ENCODE measurements at places on chromosomes 2 and 18.

- DNase-seq, result no peak
Observed at GRCh38 chr18:54742120-54742519, 86.2 kb upstream of the RAB27B start.

DNA sequence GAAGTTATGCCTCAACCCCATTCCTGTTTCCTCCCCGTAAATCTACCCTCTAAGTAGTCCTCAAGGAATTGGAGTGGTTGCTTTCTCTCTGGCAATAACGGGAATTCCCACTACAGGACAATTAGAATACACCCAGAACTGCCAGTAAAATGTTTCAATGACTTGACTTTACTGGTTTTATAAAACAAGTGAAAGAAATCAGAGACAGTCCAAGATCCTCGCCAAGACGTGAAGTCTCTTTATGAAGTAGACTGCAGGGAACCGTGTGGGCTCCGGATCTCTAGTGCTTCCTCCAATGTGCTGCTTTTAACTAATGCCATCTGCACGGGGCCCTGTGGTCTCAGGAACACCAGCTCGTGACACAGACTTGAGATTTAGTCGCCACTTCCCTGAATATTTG lies 101.4 kb downstream of the CPO start:
- no peak for DNase-seq

DNA sequence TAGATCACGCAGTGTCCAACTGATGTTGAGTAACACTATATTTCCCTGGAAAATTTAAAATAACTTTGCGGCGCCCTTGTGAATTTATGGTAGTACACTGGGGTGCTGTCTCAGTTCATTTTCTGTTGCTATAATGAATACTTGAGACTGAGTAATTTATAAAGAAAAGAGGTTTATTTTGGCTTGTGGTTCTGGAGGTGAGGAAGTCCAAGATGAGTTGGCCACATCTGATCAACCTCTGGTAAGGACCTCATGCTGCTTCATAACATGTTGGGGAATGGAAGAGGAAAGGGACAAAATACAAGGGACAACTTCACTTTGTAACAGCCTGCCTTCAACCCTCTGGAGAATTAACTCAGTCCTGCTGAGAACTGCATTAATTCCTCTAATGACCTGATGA lies 36.4 kb downstream of the ACTR3 start:
- DNase-seq, result no peak

DNA sequence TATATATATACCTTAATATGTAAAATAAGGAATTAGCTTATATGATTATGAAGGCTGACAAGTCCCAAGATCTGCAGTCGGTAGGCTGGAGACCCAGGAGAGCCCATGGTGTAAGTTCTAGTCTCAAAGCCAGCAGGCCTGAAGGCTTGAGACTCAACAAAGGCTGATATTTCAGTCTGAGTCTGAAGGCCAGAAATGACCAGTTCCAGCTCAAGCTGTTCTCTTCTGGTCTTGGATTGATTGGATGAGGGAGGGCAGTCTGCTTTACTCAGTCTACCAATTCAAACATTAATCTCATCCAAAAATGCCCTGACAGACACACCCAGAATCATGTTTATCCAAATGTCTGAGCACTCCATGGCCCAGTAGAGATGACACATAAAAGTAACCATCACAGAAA lies 22.0 kb downstream of the HNMT start:
- no peak for DNase-seq

DNA sequence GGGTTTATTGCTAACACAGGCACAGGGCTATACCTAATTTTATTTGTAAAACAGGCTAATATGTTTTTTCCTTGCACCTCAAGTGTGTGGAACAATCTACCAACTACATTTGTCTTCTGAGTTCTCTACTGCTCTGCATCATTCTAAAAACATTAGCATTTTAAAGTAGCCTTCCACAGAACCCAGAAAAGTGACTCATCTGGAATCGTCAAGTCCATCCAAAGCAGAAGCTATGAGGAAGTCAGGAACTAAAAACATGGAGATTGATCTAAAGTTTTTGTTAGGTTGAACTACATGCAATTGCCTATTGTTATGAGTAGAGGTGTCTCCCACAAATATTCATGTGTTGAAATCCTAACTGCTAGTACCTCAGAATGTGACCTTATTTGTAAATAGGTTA lies 70.9 kb downstream of the SUCLG1 start:
- DNase-seq, result no peak

GRCh38 chr2:201842131-201842860 lies 36.0 kb downstream of the CDK15 start:
- no peak for DNase-seq

DNA sequence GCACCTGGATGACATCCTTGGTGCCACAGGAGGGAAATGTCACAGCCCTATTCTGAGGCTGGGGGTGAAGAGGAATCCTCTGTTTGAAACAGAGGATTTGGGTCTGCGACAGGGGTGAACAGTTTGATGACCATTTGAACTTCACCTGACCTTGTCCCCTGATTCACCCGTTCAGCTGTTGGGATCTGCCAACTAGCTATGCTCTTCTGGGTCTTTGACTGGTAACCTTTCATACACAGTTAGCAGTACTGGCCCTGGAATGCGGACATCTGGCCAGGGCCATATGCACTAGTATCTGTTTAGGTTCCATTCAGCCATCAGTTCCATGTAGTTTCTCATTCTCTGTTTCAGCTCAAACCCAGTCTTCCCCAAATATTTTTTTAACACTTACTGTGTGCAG lies 72.6 kb upstream of the MCFD2 start:
- DNase-seq, result no peak

Measured in RWPE1 (cell line).